Stomach (tissue), 19 donors: ENCODE measurements at places on chromosomes 4 and X. TPM values are rescaled to one million over a fixed set of nuclear protein-coding genes. Genes with fewer than 3 reads are reported as not detected.

DNA sequence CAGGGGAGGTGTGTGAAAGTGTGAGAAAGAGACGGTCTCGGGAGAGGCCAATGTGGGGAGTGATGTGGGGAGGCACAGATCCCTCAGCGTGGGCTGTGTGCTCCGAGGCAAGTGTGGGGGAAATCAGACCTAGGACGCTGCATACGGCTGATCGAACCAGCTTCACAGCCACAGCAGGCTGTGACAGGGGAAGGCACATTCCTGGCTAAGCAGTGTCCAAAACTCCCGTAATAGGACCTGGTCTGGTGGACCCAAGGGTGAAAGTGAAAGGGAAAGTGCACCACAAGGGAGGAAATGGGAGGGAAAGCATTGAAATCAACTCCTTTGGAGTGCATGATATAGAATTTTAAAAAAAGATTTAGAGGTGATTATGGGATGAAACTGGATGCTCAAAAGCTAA lies 10.9 kb upstream of the RHOXF2 start:
- DNase-seq, result no peak
- H3K4me1 ChIP-seq, result no peaks in the 10 kb centered on the region
- no peak overlapping the region for H3K4me3 ChIP-seq
- no peaks in the 10 kb centered on the region for H3K36me3 ChIP-seq
- H3K27me3 ChIP-seq, result no peaks in the 10 kb centered on the region

- H3K4me3 ChIP-seq, result no peak overlapping the region
- no peaks in the 10 kb centered on the region for H3K4me1 ChIP-seq
- DNase-seq, result no peak
- H3K27ac ChIP-seq, result no peak overlapping the region
- H3K27me3 ChIP-seq, result no peaks in the 10 kb centered on the region
- H3K36me3 ChIP-seq, result peaks cover 60% of the 10 kb centered on the region
These were observed 67.4 kb downstream of the TNIP2 start for GRCh38 chr4:2688697-2689096.

DNA sequence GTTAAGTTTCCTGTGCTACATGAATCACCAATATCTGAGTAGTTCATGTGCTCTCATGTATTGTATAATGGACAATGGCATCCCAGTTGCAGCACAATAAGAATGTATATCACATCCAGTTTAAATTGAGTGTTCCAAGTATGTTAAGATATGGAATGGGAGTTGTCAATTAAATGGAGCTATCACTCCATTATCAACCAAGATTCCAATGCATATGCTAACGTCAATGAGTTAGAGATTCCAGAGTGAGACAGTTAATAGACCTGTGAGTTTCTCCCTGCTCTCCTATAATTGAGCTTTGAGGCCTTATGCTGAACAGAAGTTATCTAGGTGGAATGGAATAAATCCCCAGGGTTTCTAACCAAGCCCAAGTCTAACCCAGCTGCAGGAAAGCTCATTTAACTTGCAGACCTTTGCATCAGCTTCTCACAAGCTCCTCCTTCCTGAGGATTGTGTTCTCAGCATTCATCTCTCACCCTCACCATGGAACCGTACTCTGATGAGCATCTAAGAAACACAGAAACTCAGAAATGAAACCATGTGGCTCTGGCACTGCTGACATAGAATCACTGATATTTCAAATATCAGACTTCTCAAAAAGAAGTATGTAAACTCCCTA lies 84.8 kb downstream of the TIGD2 start:
- H3K27me3 ChIP-seq, result no peaks in the 10 kb centered on the region
- H3K4me3 ChIP-seq, result no peak overlapping the region

DNA sequence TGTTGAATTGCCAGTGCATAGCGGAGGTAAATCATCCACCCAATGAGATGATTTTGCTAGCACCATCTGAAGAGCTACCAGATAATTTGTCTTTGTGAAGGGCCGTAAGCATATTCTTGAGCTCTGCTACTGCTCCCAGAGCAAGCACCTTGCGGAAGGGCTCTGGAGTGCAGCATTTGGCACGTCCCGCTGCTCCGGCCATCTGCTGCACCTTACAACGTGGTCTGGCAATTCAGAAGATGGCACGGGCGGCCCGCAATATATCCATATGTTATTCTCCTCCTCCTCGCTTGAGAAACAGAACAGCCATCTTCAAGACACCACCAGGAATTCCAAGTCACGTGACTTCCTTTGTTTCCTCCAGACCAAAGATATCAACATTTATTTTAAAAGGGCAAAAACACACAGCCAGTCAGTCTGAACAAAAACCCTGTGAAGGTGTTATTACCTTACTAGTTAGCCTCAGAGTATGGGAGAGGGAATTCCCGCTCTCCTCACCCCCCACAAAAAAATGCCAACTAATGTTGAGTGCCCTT lies 1095.7 kb upstream of the TENM3 start:
- H3K27ac ChIP-seq, result no peak overlapping the region
- DNase-seq, result no peak
- no peaks in the 10 kb centered on the region for H3K27me3 ChIP-seq
- no peaks in the 10 kb centered on the region for H3K4me1 ChIP-seq

The IL21 gene
- total RNA-seq, result not detected

GRCh38 chrX:11261260-11261659 lies 32.0 kb upstream of the AMELX start:
- no peak overlapping the region for H3K27ac ChIP-seq
- no peak overlapping the region for H3K4me3 ChIP-seq
- no peak for DNase-seq
- no peaks in the 10 kb centered on the region for H3K4me1 ChIP-seq
- H3K27me3 ChIP-seq, result no peaks in the 10 kb centered on the region
- H3K36me3 ChIP-seq, result no peaks in the 10 kb centered on the region

- no peak for DNase-seq
- peaks cover 6% of the 10 kb centered on the region for H3K4me1 ChIP-seq
- no peaks in the 10 kb centered on the region for H3K27me3 ChIP-seq
These were observed 6.5 kb downstream of the PQBP1 start for GRCh38 chrX:48904180-48904579.

GRCh38 chr4:20652226-20652885 lies 47.9 kb upstream of the PACRGL start:
- H3K27ac ChIP-seq, result no peak overlapping the region
- no peaks in the 10 kb centered on the region for H3K36me3 ChIP-seq
- H3K4me3 ChIP-seq, result no peak overlapping the region

- no peak for DNase-seq
- H3K4me3 ChIP-seq, result no peak overlapping the region
- no peaks in the 10 kb centered on the region for H3K36me3 ChIP-seq
- no peak overlapping the region for H3K27ac ChIP-seq
- H3K4me1 ChIP-seq, result no peaks in the 10 kb centered on the region
These were observed 48.1 kb downstream of the ABCB7 start for GRCh38 chrX:75107863-75108509.

DNA sequence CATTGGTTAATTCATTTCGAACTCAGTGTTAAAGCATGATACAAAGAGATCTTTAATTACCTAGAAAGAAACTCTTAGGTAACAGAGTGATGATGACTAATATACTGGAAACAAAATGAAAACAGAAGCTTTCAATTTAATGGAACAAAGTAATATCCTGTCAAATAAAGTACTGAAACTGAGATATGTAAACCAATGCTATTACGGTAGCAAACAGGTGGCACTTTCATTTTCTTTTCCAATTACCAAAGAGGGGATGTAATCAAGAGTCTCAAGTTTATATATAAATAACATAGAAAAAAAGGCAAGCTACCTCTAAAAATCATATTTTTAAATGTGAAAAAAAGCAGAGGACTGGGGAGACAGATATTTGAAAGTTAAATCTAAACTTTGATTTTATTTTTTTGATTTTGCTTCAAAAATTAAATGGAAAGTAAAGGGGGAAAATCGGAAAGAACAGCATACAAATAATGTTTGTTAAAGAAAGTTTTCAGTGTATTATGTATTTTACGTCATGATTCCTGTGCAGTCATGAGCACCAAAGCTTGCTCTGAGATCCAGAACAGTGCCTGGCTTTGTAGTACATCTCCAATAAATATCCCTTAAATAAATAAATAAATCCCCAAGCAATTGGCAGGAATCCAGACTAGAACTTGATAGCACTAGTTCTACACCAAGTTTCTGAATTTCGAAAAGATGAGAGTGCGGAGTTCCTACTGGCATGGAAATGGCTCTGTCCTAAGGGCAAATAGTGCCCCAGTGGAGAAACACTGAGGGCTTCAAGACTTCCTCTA lies 25.0 kb upstream of the RAPGEF2 start:
- H3K27ac ChIP-seq, result no peak overlapping the region
- DNase-seq, result no peak
- peak overlapping the region; percentile 4 for H3K4me3 ChIP-seq
- no peaks in the 10 kb centered on the region for H3K36me3 ChIP-seq

The CFAP97 gene
- 39.8 TPM for total RNA-seq

GRCh38 chr4:48858130-48858529 lies 27.2 kb downstream of the OCIAD1 start:
- H3K4me1 ChIP-seq, result no peaks in the 10 kb centered on the region
- no peak overlapping the region for H3K27ac ChIP-seq
- H3K36me3 ChIP-seq, result peaks cover 74% of the 10 kb centered on the region
- no peaks in the 10 kb centered on the region for H3K27me3 ChIP-seq
- no peak overlapping the region for H3K4me3 ChIP-seq
- DNase-seq, result no peak

- H3K36me3 ChIP-seq, result no peaks in the 10 kb centered on the region
- no peak overlapping the region for H3K27ac ChIP-seq
- no peaks in the 10 kb centered on the region for H3K4me1 ChIP-seq
These were observed 66.8 kb downstream of the RTL9 start for GRCh38 chrX:110425222-110426154.

DNA sequence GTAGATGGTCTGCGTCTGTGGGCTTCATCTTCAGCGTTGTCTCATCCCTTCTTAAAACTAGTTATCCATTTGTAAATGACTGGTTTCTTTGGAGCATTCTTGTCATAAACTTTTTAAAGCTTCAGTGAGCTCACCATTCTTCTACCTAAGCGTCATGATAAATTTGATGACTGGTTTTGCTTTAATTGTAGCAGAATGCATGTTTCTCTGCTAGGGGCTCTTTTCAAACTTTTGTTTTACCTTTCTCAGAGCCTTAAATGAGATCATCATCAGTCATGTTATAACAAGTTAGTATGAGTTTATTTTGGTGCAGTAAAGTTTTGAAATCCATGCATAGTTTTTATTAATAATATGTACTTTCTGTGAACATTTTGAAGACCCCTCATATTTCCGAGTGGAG lies 6.3 kb upstream of the ADGRL3 start:
- no peaks in the 10 kb centered on the region for H3K27me3 ChIP-seq
- no peak for DNase-seq
- H3K27ac ChIP-seq, result no peak overlapping the region
- no peaks in the 10 kb centered on the region for H3K36me3 ChIP-seq
- H3K4me1 ChIP-seq, result no peaks in the 10 kb centered on the region

DNA sequence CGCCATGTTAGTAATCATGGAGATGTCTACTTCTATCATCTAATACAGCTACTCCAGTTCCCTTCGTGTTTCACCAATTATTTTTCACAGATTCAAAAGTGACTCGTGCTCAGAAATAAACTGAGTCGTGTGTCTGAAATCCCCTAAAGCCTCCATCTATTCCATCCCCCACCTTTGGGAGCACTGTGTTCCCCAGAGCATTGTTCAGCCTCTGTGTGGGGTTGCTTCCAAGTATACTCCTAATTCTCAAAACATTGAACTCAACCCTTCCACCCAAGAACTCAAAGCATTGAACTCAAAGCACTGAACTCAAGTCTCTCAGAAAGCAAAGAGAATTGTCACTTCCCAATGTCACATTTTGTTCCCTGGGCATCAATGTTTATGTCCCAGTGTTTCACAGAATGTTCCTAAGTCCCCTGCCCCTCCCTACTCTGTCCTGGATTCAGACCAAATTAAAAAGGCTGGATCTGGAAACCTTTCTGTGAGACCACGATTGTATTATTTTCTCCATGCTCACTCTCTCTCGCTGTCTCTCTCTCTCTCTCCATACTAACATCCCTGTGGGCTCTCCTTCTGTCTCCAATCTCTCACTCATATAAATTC lies 138.5 kb upstream of the QRFPR start:
- H3K36me3 ChIP-seq, result no peaks in the 10 kb centered on the region
- no peaks in the 10 kb centered on the region for H3K4me1 ChIP-seq
- H3K27ac ChIP-seq, result no peak overlapping the region
- H3K27me3 ChIP-seq, result no peaks in the 10 kb centered on the region
- H3K4me3 ChIP-seq, result no peak overlapping the region
- no peak for DNase-seq

DNA sequence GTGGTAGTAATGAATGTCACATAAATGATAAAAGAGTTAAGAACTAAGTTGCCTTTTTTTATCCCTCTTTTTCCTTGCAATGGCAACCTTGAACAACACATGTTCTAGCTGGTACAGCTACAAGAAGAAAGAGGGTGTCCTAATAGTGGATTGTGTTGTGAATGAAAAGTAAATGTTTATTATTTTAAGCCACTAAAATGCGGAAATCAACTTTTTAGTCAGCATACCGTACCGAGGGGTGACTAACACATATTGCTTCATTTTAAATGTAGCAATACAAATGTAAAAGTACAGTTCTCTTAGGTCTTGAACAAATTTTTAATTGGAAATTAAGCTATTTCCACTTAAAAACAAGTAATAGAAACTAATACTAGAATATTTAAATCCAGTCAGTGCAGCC lies 17.7 kb upstream of the AP1AR start:
- no peaks in the 10 kb centered on the region for H3K4me1 ChIP-seq
- no peak for DNase-seq
- no peaks in the 10 kb centered on the region for H3K36me3 ChIP-seq
- no peak overlapping the region for H3K4me3 ChIP-seq

DNA sequence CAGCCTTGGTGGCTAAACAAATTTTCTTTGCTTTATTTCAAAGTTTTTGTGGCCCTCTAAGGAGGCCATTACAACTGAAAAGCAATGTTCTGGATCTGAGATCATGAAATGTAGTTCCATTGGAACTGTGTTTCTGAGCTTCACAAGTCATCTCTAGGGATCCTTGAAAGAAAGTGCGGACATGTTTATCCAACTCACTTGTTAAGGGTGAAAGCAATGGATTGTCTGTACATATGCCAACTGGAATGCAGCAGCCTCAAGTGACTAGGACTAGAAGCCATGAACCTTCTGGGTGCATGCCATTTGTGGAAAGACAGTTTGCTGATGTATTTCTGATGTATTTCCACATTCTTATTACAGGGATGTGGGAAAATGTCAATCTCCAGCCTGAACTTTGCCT lies 36.7 kb upstream of the KLHL13 start:
- no peaks in the 10 kb centered on the region for H3K36me3 ChIP-seq
- H3K27ac ChIP-seq, result no peak overlapping the region

DNA sequence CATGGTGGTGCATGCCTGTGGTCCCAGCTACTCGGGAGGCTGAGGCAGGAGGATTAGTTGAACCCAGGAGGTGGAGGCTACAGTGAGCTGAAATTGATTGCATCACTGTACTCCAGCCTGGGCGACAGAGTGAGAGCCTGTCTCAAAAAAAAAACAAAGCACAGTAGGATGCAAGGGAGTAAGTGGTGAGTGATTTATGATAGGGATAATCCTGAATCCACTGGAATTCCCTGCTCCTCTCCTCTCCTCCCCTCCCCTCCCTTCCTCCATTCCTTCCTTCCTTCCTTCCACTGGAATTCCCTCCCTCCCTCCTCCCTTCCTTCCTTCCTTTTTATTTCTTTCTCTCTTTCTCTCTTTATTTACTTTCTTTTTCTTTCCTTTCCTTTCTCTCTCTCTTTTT lies 40.9 kb upstream of the NKRF start:
- H3K27me3 ChIP-seq, result no peaks in the 10 kb centered on the region
- no peak overlapping the region for H3K27ac ChIP-seq
- no peak overlapping the region for H3K4me3 ChIP-seq
- H3K36me3 ChIP-seq, result no peaks in the 10 kb centered on the region
- DNase-seq, result no peak

The BRCC3 gene
- 5.4 TPM for total RNA-seq

- no peak overlapping the region for H3K27ac ChIP-seq
- no peaks in the 10 kb centered on the region for H3K4me1 ChIP-seq
- H3K36me3 ChIP-seq, result no peaks in the 10 kb centered on the region
- H3K27me3 ChIP-seq, result no peaks in the 10 kb centered on the region
- peak overlapping the region; percentile 84 for H3K4me3 ChIP-seq
These were observed 866 bp upstream of the CENPE start for GRCh38 chr4:103199009-103199408.
